ENCODE measurements at places on chromosomes 5 and 9.
A peak's percentile ranks its signal among the peaks of the same experiment; 100 is the strongest.

DNA sequence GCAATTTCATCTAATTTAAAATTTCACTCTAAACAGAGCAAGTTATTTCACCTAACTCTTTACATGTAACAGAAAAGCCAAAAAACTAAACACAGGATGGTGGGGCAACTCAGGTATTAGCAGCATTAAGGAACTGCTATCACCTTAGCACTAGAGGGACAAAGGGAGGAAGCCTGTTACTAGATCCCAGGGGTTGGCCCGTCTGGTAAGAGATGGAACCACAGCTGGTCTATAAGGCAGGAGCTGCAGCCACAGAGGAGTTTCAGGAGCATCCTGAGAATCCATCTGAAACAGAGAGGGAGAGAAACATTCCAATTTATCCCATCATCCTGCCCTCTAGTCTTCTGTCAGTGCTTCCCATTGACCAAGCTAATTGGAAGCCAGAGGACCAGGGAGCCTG lies 300.3 kb downstream of the MRPS30 start:
- no peak for DNase-seq

GRCh38 chr5:93789173-93790067 lies 48.0 kb upstream of the POU5F2 start:
- no peak for DNase-seq

DNA sequence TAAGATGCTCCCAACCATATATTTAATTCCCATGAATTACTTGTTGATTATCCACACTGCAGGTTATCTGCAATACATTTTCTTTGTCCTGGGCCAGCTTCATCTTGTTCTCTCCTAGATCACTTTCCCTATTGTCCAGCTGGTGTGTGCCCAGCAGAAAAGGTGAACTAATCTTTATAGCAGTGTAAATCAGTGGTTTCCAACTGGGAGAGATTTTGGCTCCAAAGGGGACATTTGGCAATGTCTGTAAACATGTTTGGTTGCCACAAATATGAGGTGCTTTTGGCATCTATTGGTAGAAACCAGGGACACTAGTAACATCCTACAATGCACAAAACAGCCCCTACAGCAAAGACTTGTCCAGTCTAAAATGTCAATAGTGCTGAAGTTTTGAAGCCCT lies 20.1 kb upstream of the ERBIN start:
- DNase-seq, result no peak

DNA sequence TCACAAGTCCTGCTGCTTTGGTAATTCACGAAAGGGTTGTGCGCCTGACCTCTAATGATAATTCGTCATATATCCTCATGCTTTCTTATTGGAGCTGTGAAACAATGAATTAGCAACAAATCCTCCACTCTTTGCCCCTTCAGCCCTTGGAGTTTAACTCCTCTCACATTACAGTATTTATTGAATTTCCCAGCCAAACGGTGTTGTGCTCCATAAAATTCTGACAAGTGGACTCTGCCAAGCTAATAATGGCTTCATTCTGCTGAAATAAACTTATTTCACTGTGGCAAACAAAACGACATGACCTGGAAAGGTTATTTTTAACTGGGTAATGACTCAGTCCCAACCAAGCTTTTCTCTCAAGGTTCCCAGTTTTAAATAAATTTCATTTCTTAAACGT lies 984.4 kb upstream of the DMAC1 start:
- DNase-seq, result no peak

GRCh38 chr9:132798817-132799790 lies 79.0 kb downstream of the AK8 start:
- no peak for DNase-seq

- no peak for DNase-seq
Measured at GRCh38 chr5:1214163-1214935, 10.8 kb upstream of the SLC6A18 start.

DNA sequence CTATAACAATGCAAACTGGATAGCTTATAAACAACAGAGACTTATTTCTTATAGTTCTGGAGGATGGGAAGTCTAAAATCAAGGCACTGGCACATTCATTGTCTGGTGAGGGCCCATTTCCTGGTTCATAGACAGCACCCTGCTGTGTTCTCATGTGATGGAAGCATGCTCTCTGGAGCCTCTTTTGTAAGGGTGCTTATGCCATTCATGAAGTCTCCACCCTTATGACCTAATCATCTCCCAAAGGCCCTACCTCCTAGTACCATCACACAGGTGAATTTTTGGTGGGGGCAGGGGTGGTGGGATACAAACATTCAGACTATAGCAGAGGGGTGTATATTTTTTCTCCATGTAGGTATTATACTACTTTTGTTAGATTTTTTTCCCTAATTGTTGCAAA lies 92.4 kb downstream of the UNC13B start:
- no peak for DNase-seq

DNA sequence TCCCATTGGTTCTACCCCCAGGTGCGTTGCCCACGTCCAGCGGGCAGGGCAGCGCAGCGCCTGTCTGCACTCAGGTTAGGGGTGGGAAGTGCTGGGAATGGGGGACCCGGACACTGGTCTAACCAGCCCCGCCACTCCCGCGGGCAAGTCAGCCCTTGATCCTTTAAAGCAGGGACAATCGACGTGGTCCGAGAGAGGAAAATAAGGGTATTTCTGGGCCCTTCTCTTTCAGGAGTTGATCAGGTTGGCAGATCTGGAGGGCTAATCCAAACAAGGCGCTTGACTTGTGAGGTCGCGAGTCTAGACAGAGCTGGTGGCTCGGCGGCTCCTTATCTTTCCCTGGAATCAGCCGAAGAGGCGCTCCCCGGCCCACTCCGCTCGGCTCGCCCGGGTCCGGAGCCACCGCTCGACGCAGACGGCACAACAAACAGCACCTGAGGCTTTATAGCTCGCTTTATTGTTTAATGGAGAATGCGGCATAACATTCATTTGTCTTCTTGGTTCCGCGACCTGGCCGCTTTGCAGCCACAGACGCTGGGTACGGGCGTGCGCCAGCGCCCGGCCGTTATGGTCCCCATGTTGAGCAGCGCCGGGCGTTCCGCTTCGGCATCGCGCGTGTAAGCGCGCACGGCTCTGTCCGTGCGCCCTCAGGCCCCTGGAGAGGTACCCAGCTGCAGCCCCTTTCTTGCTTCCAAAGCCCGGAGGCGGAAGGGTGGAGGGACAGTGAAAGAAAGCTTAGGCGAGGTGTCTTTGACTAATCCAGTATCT lies 15.8 kb downstream of the ISL1 start:
- DNase-seq, result no peak

DNA sequence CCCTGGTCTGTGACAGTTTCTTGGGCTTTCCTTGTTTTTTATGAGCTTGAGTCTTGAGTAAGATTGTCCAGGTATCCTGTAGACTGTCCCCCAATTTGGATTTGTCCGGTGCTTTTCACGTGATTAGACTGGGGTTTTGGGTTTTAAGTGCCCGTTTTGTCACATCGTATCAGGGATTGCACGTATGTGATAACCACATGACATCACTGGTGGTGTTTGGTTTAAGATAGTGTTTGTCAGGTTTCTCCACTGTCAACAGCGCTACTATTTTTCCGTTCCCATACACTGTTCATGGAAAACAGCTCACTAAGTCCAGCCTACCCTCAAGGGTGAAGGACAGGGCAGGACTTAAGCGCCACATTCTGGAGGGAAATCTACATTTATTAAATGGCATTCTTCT lies 39.7 kb downstream of the LMNB1 start:
- no peak for DNase-seq

GRCh38 chr5:132019857-132020555 lies 8.5 kb upstream of the ACSL6 start:
- no peak for DNase-seq

DNA sequence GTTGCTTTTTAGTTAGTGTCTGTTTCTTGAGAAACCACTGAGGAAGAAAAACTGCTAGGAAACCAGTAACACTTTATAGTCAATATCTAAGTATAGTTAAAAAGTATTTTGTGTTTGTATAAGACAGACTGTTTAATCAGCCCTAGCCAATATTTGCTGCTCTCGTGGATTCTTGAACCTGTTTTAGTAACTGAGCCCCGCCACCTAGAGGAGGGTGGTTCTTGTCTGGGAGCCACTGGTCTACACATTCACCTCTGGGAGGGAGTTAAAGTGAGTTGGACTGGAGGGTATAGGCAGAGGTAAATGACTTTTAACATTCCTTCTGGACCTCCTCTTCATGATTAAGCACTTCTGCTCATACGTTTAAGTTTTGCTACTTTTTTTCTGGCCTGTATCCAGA lies 117.2 kb downstream of the SPATA31D1 start:
- DNase-seq, result no peak

DNA sequence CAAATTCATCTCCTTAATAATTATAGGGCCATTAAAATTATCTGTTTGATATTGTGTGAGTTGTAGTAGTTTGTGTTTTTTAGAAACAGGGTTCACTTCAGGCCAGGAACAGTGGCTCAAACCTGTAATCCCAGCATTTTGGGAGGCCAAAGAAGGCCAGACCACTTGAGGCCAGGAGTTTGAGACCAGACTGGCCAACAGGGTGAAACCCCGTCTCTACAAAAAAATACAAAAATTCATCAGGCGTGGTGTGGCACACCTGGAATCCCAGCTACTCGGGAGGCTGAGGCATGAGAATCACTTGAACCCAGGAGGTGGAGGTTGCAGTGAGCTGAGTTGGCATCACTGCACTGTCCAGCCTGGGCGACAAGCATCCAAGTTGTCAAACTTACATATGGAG lies 57.0 kb downstream of the IARS1 start:
- no peak for DNase-seq

- no peak for DNase-seq
Measured at GRCh38 chr5:123482258-123482657, 29.7 kb upstream of the CSNK1G3 start.

- no peak for DNase-seq
Measured at GRCh38 chr9:33908749-33909148, 91.8 kb downstream of the UBE2R2 start.

- DNase-seq, result no peak
Measured at GRCh38 chr5:1255081-1255561, 29.9 kb downstream of the SLC6A18 start.

DNA sequence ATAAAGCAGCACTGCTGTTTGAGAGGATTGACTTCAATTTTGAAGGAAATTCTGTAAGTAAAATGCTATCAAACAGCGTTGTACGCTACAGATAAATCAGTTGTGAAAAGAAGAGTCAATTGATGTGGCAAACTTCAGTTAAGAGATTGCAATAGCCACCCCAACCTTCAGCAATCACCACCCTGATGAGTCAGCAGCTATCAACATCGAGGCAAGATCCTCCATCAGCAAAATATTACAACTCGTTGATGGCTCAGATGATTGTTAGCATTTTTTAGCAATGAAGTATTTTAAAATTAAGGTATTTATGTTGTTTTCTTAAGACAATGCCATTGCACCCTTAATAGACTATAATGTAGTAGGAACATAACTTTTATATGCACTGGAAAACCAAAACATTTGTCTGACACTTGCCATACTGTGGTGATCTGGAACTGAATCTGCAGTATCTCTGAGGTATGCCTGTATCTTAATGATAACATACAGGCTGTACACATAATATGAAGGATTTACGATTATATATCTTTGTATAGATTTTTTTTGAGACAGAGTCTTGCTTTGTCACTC lies 47.5 kb downstream of the VPS13A start:
- DNase-seq, result no peak

GRCh38 chr5:36215910-36216309 lies 25.8 kb downstream of the NADK2 start:
- DNase-seq, result no peak

GRCh38 chr9:69961843-69962242 lies 81.8 kb upstream of the MAMDC2 start:
- no peak for DNase-seq

- no peak for DNase-seq
Measured at GRCh38 chr9:110869931-110870330, 168.3 kb downstream of the LPAR1 start.

DNA sequence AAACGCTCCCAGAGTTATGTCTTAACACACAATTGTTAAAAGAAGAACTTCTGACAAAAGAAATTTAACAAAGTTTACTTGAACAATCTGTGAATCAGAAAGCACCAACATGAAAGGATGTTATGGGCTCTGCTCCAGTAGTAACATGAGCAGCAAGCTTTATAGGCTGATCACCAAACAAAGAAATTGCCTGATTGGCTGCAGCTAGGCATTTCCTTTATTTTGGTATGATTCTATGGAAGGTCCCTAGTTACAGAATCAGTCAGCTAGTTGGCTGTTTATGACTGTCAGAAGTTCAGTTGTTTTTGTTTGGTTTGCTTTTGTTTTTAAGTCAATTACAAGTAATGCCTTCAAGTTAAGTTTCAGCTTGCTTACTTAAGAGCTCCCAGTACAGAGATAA lies 102.4 kb upstream of the SMC2 start:
- no peak for DNase-seq

- DNase-seq, result peak; percentile 31
Measured at GRCh38 chr5:1516615-1517601, 6.9 kb downstream of the LPCAT1 start.

- no peak for DNase-seq
Measured at GRCh38 chr5:111261610-111262009, 37.4 kb downstream of the CAMK4 start.

DNA sequence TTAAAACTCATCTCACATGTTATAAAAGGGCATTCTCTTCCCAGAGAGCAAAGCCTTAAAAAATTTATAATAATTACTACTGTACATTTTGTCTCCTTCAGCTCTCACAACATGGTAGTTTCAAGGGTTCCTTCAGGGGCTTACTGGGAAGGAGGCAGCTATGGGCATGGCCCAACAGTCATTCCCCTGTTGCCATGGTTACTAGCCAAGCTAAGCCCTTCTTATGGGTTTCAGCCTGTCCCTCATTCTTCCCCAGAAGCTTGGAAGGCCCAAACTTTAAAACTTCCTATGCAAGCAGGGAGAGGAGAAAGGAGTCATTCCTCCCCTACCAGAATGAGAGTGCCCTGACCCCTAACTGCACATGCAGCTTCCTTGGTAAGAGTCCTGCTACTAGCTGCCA lies 82.2 kb upstream of the CNTLN start:
- DNase-seq, result no peak

DNA sequence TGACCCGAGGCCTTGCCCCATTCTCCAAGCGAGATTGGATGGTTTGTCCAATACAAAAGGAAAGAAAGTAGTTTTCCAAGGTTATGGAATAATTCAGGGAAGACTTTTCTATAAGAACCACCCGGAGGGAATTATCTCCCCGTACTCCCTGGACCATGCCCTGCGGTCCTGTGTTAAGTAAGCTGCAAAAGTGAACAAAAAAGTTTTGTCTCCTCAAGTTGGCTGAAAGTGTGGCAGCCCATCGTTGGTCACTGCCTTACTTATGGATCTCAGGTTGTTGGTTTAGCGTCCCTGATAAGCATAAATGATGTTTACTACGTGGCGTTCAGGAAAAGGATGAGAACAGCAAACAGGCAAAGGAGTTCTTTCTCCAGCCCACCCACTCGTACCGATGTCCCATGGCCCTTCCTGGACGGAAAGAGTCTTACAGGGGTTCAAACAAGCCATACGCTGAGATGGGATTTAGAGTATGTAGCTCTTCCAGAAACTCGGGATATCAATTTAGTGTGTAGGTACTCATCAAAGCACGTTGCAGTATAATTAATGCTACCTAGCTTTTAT lies 413 bp upstream of the AUH start:
- no peak for DNase-seq

DNA sequence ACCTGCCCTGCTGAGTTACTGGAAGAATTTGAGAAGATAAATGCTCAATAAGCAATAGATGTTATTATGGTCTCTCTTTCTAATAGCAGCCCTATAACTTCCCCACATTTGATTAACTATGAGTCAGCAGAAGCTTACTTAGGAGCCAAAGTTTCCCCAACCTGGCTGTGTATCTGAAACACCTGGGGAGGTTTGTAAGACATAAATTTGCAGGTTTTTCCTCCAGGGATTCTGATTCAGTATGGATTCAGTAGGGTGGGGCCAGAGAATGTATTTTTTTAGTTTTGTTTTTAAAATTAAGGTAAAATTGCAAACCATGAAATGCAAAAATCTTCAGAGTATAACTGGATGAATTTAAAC lies 44.9 kb upstream of the GNPDA1 start:
- no peak for DNase-seq

GRCh38 chr5:156375895-156376495 lies 49.0 kb downstream of the SGCD start:
- DNase-seq, result no peak
